ENCODE measurements at places on chromosomes 3 and 15.

DNA sequence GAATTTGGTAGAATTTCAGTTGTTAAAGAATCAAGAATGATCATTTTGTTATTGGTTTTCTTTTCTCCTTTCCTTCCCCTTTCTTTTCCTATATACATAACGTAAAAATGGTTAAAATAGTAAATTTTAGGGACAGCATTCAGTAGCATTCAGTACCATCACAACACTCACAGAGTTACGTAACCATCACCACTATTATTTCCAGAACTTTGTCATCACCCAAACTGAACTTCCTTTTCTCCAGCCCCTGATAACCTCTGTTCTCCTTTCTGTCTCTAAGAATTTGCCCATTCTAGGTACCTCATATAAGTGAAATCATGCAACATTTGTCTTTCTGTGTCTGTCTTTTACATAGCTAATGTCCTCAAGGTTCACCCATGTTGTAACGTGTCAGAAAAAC, 165.3 kb downstream of the AKAP13 start:
- no peak for DNase-seq

DNA sequence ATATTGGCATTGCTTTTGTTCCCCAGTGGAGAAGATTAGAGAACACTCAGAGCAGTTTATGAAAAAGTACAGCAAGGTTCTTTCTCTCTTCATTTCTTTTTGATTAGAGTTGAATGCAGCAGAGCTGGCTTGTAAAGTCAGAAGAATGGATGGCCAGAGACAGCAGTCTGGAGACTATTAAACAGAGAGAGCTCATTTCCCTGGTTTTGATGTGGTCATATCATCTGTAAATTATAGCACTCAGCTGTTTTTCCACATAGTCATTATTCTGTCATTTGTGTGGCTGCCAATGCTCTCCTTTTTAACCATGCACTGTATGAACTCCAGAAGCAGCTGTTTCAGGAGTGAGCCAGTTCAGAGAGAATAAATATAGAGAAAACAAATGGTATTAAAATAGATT, 177.4 kb upstream of the CRBN start:
- DNase-seq, result no peak

DNA sequence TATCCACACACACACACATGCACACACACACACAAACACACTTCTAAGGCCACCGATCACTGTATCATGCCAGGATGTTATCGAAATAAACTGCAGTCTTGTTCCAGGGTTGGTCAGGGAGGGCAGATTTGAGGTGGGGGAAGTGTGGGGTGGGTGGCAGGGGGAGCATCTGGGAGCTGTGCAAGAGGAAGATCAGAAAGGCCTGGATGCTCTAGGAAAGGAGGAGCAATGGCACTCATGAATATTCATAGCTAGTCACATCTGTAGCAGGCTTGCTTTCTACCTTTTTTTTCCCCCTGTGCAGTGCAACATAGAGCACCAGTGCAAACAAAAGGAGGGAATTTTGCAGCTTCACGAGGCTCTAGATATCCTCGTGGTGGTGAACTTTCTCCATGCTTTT, 84.9 kb downstream of the MEIS2 start:
- DNase-seq, result no peak

GRCh38 chr3:152853196-152853595, 18.3 kb downstream of the P2RY1 start:
- DNase-seq, result no peak

GRCh38 chr15:75182187-75183131, 19.2 kb upstream of the C15orf39 start:
- DNase-seq, result no peak

GRCh38 chr3:17602126-17602525, 140.3 kb downstream of the TBC1D5 start:
- DNase-seq, result no peak

DNA sequence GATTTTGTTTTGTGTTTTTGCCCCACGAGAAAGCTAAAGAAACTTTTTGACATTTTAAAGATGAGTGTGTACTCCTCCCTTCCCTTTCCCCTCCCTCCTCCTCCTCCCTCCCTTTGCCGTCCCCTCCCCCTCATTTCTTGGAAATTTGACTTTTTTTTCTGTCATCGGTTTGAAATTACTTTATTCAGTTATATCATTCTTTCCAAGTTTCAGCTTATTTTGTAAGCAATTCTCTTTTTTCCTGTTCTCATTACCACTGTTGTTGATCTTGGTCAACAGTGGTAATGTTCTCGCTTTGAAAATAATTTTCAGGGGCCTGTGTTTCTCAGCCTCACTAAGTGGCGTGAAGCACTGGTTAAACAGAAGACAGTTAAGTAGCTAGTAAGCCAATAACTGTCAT, 178.4 kb downstream of the AKAP13 start:
- DNase-seq, result no peak

DNA sequence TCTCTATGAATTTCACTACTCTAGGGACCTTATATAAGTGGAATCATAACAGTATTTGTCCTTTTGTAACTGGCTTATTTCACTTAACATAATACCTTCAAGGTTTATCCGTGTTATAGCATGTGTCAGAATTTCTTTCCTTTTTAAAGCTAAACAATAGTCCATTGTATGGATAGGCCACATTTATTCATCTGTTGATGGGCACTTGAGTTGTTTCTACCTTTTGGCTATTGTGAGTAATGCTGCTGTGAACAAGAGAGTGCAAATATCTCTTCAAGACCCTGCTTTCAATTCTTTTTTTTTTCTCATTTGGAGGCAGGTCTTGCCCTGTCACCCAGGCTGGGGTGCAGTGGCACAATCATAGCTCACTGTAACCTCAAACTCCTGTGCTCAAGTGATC, 56.5 kb downstream of the CHCHD6 start:
- DNase-seq, result no peak

GRCh38 chr3:53519065-53519709, 24.8 kb downstream of the CACNA1D start:
- no peak for DNase-seq

DNA sequence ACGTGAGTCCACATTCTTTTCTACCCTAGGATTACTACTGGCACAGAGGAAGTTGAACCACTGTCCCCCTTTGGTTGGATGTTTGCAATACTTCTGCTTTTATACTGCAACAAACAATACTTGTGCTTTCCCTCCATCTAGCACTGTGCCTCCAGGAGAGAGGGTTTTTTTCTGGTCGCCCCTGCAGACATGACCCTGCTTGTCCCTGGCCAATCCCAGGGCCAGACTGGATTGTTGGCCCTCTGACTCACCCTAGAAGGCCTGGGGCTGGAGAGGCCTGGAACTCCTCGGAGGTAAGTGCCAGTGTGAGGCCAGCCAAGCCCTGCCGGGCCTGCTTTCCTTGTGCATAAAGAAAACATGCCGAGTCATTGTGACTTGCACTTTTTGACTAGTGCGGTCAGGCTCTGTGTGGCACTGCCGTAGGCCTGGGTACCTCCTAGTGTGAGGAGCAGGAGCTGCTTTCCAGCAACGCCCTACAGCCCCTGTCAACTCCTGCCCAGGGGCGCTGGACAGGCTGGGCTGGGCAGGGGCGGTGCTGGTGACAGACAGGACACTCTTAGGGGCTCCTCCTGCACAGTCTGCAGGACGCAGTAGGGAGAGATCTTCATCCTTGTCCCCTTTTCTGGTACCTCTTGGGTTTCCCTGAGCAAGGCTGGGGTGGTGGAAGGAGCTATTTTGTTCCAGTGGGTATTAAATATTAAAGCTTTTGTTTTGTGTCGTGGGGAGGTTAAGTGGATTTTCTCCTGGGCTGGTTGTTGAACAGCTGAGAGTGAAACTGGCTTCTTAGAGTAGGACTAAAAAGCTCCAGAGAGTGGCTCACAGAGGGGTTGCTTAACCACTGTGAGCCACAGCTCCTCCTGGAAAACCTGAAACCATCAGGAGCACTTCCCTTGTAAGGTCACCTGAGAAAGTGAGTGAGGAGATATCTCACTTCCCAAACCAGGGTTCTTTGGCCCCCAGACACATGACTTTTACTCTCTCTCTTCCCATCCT, 14.4 kb upstream of the TKT start:
- DNase-seq, result peak; percentile 26

DNA sequence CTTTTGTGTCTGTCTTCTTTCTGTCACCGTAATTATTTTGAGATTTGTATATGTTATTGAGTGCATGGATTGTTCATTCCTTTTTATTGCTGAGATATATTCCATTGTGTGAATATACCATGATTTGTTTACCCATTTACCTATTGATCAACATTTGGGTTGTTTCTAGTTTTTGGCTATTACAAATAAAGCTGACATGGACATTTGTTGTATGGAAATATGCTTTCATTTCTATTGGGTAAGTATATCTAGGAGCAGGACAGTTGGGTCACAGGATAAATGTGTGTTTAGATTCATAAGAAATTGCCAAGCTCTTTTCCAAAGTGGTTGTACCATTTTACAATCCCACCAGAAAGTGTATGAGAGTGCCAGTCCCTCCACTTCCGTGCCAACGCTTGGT, 51.2 kb downstream of the PFN2 start:
- DNase-seq, result no peak

- DNase-seq, result no peak
These were observed 134.6 kb downstream of the SLCO3A1 start for GRCh38 chr15:91988071-91988470.

GRCh38 chr15:70625438-70625837, 137.9 kb downstream of the UACA start:
- no peak for DNase-seq

- no peak for DNase-seq
These were observed 337.7 kb upstream of the AGTR1 start for GRCh38 chr3:148360051-148360450.

- no peak for DNase-seq
These were observed 41.9 kb downstream of the ATP8B4 start for GRCh38 chr15:50077176-50077575.

DNA sequence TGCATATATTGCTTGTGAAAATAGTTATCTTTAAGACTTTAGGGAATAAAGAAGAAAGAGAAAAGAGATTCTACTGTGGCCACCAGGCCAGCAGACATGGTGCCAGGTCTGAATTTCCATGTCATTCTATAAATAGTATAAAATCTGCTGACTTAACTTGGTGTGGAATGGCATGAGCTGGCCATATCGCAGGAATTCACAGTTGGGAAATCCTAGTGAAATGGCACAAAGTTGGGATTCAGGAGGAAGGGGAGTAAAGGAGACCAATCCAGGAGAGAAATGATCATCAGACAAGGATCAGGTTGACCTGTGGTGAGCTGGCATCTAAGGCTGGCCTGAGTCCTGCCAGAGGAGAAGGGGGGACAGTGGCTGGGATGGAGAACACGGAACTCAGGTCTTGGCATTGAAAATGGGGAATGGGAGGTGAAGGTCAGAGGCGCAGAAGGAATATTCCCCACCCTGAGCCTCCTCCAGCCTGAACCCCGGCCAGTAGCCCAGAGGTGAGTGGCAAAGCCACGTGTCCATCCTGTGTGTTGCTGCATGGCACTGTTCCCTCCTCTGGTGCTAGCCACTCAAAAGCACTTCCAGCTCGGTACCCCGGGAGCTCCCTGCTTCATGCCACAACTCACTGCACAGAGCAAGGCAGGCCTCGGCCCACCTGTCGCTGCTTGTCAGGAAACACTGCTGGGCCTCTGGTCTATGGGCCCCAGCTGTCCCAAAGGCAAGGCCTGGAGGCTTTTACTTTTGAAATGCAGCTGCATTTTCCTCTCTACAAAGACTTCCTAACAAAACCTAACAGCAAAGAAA, 51.4 kb downstream of the SSUH2 start:
- DNase-seq, result no peak

Data from activated CD4-positive, alpha-beta memory T cell treated with anti-CD3 and anti-CD28 coated beads, Interleukin-2, amount 10 ng/mL, durations not matched to agents 7 days and 5 days (primary cell).